Posterior cingulate gyrus (tissue), 11 donors: ENCODE measurements at places on chromosomes 13 and 19.
A peak's percentile ranks its signal among the peaks of the same experiment; 100 is the strongest.

DNA sequence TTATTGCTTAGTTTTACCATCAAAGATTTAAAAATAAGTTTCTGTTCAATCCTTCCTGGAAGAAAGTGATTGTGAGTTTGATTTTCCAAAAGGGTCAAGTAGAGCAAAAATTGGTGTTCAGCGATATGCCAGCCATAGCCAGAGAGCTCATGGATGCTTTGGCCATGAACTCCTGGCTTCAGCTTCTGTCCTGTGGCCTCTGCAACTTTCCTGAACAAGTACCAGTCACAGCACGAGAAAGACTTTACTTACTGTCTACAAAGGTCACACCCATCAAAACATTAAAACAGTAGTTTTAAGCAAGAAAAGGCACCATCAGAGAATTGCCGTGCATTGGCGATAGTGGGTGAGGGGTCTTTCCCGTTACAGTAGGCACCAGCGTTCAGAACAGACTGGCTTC, 753.0 kb upstream of the SGCG start:
- no peak for DNase-seq

GRCh38 chr13:105278943-105279381, 1256.5 kb downstream of the EFNB2 start:
- no peak for DNase-seq

DNA sequence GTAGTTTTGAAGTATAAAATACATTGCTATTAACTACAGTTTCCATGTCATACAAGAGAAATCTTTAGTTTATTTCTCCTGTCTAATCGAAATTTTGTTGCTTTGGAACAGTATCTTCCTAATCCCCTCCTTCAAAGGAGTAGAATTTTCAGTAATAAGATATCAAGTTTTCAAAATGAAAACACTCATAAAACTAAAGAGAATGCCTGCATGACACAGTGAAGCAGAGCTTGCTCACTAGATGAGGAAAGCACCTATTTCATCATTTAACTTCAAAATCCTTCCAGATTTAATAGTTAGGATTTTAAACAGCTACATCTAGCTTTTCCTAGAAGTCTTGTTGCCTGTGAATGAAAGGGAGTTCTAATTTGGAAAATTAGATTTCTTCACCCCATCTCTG, 80.8 kb downstream of the TNFSF11 start:
- DNase-seq: no peak

DNA sequence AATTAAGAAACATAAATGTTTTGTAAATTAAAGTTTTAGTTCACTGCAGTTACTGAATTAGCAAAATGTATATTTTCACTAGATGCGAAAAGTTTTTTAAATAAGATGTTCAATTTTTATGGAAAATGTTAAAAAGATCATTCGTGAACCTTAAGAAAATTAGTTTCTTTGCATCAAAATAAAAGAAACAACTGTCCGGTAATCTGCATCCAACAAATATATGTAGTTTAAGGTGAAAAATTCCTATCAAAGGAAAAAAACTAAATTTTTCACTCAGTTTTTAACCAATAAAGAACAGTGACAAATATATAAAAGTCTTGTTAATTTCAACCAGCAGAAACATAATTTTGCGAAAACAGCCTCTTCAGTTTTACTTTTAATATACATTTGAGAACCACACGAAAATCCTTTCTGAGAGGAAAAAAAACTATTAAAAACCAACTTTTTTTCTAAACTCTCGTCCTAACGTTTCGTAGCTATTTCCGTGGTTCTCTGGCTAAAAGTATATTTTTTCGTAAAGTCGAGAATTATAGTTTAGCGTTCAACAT, 64.5 kb downstream of the KCNRG start:
- DNase-seq: no peak

DNA sequence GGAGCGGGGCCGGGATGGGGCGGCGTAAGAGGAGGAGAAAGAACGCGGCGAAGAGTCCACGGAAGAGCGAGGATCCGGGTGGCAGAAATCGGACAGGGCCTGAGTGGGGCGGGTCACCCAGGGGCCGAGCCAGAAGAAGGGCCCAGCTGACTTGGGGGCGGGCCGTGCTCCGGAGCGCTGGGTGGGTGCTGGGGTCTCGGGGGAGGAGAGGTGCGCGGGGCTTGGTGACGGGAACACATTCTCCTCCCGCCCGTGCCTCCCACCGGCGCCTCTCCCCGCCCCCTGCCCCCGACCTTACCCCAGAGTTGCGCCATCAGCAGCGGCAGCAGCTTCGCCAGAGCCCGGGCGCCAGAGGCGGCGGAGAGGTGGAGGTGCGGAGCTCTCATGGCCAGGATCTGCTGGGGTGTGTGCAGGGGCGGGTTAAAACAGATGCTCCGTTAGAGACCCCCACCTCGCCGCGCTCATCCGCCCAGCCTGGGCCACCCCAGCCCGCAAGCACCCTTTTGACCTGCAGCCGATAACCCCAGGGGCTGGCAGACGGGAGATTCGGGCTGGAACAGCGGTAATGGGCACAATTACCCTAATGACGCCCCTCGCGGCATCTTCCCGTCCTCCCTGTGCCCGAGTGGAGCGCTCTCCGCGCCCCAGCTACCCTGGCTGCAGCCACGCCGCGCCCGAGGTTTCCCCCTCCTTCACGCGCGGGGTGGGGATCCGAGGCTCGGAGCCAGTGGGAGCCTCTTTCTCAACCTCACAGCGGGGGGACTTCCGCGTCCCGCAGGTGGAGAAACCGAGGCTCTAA, 565 bp downstream of the KLK10 start:
- no peak for DNase-seq

- no peak for DNase-seq
Measured at GRCh38 chr13:63351533-63351932, 1935.9 kb upstream of the PCDH20 start.

DNA sequence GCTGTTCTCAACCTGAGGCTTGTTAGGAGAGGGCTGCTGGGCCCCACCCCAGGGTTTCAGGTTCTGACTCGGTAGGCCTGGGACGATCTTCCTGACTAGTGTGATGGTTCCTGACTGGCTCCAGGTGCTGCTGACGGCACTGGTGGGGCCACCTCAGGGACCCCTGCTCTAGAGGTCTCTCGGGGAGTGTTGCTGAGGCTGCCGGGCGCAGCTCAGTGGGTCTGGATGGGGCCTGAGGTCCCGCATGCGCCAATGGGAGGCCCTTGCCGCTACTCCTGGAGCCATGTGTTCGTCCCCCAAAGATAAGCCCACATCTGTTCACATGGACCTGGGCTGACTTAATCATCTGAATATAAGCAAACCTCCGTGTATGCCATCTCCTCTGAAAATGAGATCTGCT, 133.0 kb downstream of the ATP11A start:
- no peak for DNase-seq

DNA sequence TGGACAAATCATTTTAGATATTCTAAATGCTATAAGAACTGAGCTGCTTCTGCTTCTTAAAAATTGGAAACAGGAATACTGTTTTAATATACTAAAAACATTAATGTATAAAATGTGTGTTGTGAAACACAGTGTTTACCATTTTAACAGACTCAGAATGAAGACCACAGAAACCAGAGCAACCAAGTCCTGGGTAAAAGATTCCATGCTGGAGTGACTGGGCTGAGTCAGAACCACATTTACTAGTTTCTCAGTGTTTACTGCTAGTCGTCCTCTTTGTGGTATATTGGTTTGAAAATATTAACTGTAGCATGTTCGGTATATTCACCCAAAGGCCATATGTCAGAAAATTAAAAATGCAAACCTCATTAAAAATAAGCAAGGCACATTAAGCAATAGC, 31.9 kb downstream of the ANKRD10 start:
- DNase-seq: no peak

- DNase-seq: peak; percentile 97
Measured at GRCh38 chr19:38209671-38210457, 14.2 kb downstream of the DPF1 start.

DNA sequence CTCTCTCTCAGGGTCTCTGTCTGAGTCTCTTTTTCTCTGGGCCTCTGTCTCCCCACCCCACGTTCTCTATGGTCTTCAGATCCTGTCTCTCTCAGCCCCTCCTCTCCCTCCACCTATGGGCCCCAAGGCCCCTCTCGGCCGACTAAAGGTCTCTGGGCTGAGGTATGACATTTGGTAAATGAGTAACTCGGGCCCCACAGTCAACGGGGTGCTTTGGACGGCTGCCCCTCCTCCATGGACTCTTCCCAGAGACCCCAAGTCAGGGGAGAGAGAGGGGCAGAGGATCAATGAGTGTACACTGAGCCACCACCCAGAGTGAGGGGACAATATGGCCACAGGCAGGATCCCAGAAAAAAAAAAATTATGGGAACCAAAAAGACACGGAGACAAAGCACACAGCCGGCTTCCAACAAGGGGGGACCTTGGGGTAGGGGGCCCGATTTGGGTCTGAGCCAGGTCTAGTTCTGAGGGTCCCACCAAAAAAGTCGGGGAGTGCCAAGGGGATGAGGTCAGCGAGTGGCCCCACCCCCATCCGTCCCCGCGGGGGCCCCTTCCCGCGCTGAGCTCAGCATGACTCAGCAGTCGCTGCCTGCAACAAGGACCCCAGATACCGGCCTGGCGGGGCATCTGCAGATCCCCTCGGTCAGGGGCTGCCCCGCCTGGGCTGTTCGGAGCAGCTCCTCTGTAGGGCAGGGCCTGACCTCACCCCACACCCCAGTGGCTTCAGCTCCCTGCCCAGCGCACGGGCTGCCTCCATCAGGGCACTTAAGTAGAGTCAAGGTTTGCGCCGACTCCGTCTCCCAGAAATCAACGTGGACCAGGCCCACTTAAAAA, 1.5 kb upstream of the FTL start:
- DNase-seq: peak; percentile 48

DNA sequence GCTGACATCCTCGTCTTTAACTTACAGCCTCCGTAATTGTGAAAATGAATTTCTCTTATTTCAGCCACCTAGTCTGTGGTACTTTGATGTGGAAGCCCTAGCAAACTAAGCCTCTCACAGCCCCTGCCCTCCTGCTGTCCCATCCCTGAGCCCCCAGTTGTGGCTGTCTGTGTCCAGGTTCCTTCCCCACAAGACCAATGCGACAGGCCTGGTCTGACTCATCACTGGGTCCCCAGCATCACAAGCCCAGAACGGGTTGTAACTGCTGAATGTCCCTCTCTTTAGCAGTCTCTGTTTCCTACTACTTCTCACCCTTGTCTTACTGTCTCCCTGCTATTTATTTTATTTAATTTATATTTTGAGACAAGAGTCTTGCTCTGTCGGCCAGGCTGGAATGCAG, 5.7 kb downstream of the POU2F2 start:
- no peak for DNase-seq

DNA sequence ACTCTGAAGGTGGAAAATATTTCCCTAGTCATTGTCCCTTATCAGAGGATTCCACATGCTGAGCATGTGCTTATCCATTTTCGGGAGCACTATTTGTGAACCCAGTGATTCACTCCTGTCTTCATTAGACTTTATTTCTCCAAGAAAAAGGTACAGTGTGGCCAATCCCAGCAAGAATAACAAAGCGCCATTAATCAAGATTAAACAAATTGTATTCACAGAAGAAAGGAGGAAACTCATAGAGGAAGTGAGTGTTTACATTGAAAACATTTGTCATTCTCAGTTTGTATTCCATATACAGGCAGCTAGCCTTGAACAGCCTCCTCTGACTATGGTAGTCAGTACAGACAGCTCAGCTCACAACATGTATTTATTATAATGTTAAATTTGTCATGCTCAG, 1669.9 kb upstream of the SPRY2 start:
- DNase-seq: no peak

DNA sequence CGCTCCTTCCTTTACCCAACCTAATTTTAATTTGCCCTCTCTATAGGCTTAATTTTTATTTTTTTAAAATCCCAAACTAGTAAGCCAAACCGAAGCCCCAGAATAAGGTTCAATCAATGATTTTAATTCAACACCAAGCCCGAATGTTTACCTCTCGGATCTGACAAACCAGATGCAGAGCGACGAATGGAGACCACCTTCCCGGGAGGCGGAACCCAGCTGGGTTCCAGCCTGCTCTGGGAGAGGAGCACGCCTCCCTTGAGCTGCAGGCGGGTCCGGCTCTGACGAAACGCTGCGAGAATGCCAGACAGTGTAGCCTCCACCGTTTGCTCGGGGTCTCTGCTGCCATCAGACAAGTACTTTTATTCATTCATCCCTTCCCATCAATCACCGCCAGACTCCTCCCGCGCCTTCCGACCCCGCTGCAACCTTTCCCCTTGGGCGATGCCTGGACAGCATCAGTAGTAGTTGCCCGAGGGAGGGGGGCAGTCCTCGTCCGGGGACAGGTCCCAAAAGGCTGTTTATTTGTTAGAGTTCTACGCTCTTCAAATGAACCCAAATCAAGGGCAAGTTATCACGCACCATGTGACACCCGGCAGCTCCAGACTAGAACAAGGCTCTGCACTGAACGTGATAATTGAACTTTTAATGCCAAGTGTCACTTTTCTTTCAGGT, 752 bp upstream of the EDNRB start:
- peak; percentile 83 for DNase-seq

DNA sequence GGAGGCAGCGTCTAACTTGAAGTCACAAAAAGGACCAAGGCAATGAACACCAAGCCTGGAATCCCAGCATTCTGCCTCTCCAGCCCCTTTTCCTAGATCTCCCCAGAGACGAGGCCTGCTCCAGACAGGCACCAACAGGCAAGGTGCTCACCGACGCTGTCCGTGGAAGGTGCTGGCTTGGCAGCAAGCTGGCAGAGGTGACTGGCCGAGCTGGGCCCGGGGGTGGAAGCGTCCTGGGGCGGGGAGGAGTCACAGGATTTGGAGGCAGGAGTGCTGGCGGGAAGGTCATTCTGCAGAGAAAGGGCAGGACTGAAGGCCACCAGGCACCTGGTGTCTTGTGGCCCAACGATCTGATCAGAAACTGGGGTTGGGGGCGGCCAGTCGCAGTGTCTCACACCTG, 18.2 kb downstream of the TLE2 start:
- DNase-seq: no peak

GRCh38 chr13:106614874-106615273, 46.9 kb upstream of the ARGLU1 start:
- DNase-seq: no peak

GRCh38 chr13:100518394-100519062, 70.1 kb downstream of the GGACT start:
- DNase-seq: no peak

GRCh38 chr19:2722541-2723344, 1.6 kb upstream of the DIRAS1 start:
- DNase-seq: peak; percentile 66

GRCh38 chr13:64083396-64083795, 2667.7 kb upstream of the PCDH20 start:
- no peak for DNase-seq

DNA sequence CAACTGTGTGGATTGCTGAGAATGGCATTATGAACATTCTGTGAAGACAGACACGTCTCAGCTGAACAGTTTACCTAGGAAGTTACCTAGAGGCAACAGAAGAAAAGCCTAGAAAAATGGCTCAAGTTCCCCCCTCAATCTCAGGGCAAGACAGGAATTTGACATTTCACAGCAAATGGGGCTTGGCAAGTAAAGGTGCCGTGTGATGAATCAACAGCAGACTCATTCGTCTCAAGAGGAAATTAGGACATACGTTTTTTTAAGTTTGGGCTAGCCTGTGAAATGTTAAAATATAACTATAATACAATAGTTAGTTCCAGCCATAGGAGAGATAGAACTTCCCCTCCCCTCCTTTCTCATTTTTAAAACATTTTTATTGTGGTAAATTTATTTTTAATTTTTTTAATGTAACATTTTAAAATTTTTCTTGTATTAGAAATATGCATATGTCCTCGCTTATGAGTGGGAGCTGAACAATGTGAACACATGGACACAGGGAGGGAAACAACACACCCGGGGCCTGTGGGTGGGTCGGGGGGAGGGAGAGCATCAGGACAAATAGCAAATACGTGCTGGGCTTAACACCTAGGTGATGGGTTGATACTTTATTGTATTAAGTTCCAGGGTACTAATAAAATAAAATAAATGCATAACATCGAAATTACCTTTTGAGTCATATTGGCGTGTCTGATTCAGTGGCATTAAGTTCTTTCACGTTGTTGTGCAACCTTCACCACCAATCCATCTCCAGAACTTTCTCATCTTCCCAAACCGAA, 116.0 kb downstream of the COL4A2 start:
- no peak for DNase-seq
